ENCODE measurements at places on chromosomes 12 and 14.

DNA sequence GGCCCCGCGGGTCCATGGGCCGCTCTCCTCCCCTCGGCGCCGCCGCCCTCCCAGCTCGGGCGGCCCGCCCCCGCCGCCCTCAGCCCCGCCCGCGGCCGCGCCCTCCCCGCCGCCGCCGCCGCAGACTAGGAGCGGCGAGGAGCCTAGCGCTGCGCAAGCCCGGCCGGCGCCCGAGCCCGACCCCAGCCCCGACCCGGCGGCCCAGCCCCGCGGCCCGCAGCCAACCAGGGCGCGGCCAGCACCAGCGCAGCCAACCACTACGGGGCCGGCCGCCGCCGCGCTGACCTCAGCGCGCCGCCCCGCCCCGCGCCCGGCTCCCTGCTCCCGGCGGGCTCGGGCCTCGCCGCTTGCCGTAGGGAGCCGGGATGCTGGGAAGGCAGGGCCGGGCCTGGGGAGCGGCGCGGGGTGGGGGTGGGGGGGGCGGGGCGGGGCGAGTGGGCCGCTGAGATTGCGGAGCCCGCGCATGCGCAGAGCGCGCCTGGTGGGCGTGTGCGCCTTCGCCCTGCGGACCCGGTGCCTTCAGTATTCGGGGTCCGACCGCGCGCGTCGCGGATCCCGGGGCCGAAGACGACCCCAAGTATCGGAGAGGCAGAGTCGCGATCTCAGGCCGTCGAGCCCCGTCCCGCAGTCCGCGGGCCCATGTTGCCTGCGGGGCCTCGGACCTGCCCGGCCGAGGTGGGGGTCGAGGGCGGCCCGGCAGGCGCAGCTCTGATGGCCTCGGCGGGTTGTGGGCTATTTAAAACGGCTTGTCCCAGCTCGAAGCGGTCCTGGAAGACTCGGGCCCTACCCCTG is at the start of gene CDC42BPB:
CDC42BPB (minus strand) TSS at position 178 of the 792 bp plus-strand sequence. CDS start 376 bp downstream, outside the sequence.
- DNase-seq: peak; percentile 96

DNA sequence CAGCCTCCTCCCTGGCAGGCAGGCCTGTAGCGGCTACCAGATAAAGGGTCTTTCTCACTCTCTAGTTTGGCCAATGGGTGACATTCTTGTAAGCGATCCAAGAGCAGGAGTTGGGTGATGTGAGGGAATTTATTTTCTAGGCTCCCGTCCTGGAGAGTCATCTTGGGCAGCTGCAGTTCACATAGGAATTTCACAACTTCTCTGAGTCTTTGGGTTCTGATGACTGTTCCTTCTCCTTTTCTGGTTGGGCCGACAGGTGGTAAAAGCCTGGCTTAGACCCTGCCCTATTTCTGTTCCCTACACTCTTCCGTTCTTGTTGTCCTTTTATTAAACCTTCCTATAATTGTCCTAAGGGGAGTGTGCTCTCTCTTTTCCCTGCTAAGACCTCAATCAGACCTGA is 42.6 kb upstream of the POC1B start:
- no peak for DNase-seq

DNA sequence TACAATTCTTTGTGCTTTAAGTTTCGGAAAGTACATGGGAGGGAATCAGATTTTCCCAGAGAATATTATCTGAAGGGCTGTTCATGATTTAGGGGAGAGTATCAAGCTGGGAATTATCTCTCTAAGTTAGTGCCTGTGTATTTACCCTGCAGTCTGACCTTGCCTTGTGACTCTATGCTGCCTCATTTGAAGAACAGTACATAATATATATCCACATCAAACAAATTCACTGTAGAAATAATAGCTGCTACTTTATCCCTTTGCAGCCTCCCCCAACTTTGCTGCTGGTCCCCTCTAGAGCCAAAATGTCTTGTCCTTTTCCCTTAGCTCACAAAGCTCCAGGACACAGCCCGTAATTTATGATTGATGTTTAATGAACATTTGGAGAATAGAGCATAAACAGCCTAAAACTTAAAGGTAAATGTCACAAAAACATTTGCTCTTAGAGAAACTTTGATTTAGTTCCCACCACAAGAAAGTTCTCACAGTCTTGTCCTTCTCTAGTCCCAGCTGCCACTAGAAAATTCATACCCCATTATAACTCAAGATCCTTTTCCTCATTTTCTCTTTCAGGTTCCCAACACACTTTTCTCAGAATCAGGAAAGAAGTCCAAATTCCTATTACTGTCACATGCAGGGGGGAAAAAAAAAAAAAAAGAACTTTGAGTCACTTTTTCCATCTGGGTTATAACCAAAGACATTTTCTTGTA is 1009.6 kb downstream of the FLRT2 start:
- DNase-seq: no peak

DNA sequence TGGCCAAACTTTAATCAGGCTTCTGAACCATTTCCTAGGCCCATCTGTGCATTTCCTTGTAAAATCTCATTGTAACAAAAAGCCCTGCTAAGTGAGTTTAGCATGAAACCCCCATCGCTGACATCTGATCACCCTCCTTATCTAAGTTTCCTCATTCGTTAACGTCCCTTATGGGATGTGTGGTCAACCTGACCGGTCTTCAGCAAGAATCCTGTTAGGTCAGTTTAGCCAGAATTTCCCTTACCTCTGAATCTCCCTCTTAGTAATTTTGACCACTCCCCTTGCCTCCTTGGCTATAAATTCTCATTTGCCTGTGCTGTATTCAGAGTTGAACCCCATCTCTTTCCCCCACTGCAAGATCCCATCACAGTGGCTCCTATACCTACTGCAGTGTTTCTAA is 239.3 kb downstream of the RMST start:
- DNase-seq: no peak

DNA sequence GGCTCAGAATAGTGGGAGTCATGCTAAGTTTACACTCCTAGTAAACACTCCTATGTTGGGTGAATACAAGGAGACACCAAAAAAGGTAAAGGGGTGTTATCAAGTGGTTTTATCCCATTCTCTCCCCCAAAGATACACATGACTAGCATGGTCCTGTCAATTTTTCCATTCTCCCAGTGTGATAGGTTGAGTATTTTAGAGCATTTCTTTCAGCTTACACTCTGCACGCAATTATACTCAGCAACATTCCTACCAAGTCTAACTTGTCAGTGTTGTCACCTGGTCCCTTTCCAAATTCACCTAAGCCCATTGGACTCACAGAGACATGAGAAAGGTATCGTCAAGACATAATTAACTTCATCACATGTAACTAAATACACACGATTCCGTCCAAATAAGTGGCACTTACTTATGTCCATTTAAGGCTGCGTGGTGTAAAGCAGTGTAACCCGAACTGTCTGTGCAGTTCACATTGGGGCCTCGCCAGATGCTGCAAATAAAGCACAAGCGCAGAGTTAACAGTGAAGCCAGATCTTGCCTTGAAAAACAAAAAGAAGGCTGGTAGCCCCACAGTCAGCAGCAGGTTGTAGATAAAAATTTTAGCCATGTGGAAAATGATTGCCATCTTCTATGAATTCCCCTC is 159.7 kb downstream of the ANKS1B start:
- DNase-seq: no peak

- DNase-seq: no peak
These were observed 8.5 kb upstream of the SERPINA12 start for GRCh38 chr14:94517641-94518257.

- DNase-seq: no peak
These were observed 51.9 kb downstream of the TPCN1 start for GRCh38 chr12:113273053-113273725.

DNA sequence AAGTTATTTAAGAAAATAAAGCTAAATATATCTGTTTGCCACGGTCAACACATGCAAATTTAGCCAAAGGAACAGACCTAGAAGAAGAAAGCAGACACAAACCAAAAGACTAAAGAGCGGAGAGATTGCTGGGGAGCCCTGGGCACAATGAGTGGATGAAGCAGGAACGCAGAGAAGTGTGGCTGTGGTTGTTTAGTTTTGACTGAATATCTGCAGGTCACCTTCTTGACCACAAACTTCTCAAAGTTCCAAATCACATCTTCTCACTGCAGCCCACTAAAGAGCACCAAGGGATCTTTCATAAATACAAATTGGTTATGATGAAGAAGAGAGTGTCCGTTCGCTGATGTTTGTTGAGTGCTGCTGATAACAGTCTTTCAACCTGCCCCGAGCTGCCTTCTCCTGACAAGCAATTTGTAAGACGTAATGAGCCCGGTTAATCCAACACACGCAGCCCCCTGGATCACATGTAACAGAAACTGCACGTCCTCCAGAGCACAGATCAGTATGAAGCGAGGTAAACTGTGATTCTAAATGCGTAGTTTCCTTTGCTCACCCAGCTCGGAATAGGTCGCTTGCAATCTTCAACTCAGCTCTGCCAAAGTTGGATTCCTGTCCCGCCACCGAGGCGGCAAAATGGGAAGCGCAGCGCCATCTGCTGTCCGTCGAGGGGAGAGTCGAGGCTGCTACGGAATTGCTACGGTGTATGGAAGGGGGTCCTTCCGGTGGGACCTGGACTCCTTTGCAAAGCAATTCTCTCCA is 120.8 kb downstream of the GXYLT1 start:
- DNase-seq: peak; percentile 72

DNA sequence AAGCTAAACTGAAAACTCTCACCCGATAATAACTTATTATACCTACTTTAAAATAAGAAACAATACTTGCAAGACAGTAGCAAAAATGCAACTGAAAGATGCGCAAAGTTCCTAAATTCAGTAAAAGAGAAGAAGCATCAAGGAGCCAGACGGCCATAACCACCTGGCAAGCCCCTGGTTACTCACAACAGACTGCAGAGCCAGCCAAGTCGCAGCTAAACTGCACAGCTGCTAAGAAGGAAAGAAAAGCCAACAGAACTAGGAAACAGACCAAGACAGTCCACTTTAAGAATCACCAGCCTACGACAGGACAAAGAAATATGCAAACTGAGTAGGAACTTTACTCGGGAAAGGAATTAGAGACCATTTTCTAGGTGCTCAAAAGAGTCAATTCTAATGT is 127.9 kb downstream of the TMTC1 start:
- DNase-seq: no peak

GRCh38 chr12:10243818-10244520 is 31.3 kb downstream of the GABARAPL1 start:
- no peak for DNase-seq

- DNase-seq: no peak
These were observed 19.2 kb upstream of the BTBD6 start for GRCh38 chr14:105229099-105229655.

- DNase-seq: no peak
These were observed 23.0 kb upstream of the NR2C1 start for GRCh38 chr12:95096378-95096777.

GRCh38 chr12:47785036-47785886 is 12.2 kb downstream of the SLC48A1 start:
- DNase-seq: no peak

DNA sequence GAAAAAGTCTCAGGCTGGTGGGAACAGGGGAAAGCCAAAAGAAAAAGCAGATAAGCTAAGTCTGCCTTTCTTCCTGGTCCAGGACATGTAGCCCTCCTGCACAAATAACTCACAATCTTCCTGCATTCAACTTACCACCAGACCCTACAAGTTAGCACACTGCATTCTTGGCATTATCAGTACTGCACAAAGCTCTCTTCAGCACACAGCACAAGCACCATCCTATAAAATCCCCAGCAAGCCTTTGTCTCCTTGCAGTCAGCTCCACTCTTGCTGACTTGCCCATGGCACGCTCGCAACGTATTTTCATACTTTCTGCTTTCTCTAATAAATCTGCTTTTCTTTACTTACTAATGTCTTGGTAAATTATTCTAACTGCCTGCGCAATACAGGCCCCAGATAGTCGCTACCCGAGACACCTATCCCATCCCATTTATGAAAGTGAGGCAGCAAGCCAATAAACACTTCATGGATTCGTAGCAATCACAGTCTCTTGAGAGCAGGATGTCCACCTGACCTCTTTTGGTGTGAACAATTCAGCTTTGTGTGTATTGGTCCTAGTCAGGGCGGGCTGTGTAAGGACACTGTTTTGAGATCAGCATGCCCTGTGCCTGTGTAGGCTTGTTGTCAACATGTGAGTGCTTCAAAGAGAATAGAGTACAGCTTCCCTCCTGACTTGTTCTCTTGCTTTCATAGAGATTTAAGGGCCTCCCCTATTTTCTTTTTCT is 49.0 kb downstream of the TMEM117 start:
- DNase-seq: no peak

DNA sequence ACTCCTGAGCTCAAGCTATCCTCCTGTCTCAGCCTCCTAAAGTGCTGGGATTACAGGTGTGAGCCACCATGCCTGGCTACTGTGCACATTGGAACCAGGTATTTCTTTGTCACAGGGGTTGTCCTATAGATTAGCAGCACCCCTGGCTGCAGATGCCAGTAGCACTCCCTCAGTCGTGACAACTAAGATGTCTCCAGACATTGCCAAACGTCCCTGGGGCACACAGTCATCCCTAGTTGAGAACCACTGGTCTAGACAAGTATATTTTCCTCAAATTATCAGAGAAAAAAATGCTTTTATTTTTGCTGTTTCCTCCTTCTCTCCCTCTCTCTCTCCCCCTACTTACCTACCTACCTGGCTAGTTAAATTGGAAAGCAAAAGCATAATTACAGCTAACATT is 17.9 kb upstream of the P2RX7 start:
- no peak for DNase-seq

GRCh38 chr14:61281948-61282275 is 774 bp upstream of the TMEM30B start:
- peak; percentile 58 for DNase-seq
